Forelimb muscle (tissue), 1 donor: ENCODE measurements at places on chromosomes 7 and 10.

- DNase-seq, result no peak
These were observed 32.1 kb downstream of the ASB4 start for GRCh38 chr7:95517870-95518269.

GRCh38 chr10:94683214-94684054 is at the start of gene CYP2C18:
CYP2C18 (plus strand) TSS chr10:94683729; CDS start chr10:94683820, 91 bp downstream.
- DNase-seq, result no peak

DNA sequence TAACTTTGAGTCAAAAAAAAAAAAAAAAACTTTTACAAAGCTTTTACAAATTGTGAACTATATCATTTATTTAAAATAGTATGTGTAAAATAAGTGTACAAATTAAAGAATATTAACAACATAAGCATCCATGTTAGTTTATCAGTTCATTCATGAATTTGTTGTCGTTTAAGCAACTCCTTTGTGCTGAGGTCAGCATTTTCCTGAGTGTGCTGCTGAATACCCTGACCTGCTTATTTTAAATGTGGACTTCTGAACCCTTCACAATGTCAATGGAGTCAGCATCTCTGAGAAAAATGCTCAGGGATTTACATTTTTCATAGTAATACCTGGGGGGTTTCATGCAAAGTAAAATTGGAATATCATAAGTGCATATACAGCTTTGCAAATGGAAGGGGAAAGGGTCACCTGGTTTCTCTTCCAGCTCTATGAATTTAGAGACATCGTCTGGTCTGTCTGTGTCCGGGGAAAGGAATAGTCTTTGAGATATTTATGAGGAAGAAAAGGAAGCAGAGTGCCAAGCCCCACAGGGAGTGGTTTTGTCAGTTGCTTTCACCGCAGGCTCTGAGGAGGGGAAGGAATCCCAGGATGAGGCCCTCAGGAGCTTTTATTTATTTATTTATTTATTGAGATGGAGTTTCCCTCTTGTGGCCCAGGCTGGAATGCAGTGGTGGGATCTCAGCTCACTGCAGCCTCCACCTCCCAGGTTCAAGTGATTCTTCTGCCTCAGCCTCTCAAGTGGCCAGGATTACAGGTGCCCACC is 125.5 kb upstream of the SVIL start:
- DNase-seq, result no peak

DNA sequence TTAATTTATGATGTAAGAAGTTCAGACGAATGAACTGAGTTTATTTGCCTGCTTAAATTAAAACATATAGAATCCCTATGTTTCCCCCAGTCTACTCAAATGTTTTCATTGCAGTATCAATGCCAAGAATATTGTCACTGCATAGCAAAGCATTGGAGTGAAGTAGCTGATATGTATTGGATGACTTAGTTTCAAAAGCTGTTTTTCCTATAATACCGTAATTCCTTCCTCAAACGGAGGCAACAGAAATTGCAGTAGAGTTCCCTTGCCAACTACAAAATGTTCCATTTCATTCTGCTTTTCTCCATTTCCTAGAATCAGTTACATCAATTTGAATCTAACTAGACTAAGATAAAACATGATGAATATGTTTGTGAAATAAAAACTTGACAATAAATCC is 174.1 kb downstream of the CNTNAP2 start:
- DNase-seq, result peak; percentile 9

DNA sequence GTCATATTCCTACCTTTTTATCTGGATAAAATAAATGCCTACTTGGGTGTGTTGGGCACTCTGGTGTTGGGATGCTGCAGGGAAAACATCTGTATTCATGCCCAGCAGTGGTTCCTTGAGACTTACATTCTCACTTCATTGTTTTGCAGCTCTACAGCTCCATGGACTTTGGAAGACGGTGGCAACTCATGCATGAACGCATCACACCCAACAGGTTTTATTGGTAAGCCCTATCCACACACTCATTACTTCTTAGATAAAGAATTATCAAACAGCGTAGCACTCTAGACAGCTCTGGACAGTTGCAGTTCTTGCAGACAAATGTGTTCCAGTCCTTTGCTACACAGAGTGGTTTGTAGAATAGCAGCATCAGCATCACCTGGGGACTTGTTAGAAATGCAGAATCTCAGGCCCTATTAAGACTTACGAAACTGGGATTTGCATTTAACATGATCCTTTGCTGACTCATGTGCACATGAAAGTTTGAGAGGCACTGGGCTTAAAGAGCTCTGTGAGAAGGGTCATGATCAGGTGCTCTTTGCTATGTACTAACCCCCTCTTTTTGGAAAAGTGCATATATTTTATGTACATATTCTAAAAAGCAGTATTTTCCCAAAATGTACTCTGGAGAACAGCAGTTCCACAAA is 401.9 kb downstream of the SORCS3 start:
- DNase-seq, result no peak

GRCh38 chr10:78316451-78316931 is 282.8 kb downstream of the RPS24 start:
- DNase-seq, result no peak

GRCh38 chr10:110569122-110569521 is 1.6 kb downstream of the SMC3 start:
- DNase-seq, result no peak

DNA sequence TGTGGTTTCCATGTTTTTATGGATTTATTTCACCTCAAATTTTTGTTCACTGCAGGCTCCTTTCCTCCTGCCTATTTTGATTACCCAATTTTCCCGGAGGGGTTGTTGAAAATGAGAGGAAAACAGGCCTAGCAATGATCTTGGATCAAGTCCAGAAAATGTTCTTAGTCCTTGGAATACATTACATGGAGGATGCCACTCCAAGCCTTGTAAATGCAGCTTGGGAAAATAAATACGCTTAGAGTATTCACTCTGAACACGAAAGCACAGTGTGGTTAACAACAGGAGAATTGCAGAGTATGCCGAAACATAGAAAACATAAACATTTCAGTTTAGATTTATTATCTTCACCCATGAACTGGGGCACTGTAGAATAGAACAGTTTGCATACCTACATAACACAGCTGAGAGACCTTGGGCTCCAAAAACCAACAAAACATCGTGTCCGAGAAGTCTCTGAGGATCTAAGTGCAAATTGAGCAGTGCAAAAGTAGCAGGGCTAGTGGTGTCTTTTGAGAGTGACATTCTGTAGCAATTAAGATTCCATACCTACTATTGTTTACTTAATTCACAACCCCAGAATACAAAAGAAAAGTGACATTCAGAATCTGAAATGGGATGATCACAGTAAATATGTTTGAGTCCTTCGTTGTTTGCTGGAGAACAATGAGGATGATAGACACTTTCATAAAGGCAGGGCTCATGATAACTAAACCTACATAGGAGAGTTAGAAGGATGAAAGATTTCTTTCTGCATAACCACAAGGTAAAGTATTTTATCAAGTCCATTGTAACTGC is 7.6 kb upstream of the CD36 start:
- no peak for DNase-seq

- no peak for DNase-seq
These were observed 28.7 kb downstream of the ICA1 start for GRCh38 chr7:8232999-8233847.

GRCh38 chr7:61111-61510 is 131.3 kb upstream of the FAM20C start:
- no peak for DNase-seq
